ENCODE measurements at places on chromosomes 5 and 9.

GRCh38 chr5:83050723-83051340 is 26.4 kb downstream of the TMEM167A start:
- DNase-seq, result no peak

- peak; percentile 45 for DNase-seq
These were observed 15.2 kb downstream of the RNF180 start for GRCh38 chr5:64180661-64181343.

- DNase-seq, result peak; percentile 76
These were observed 163.2 kb downstream of the RFK start for GRCh38 chr9:76231001-76231400.

- DNase-seq, result no peak
These were observed 1085.6 kb upstream of the WWC1 start for GRCh38 chr5:167205881-167206280.

DNA sequence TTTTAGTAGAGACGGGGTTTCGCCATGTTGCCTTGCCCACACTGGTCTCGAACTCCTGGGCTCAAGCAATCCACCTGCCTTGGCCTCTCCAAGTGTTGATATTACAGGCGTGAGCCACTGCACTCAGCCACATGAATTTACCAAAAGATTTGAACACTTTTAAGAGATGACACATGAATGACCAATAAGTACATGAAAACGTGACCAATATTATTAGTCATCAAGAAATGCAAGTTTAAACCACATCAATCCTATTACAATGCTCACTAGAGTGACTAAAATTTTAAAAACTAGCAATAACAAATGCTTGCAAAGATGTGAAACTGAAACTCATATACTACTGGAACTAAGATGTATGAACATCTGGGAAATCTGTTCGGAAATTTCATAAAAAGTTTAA is 54.3 kb downstream of the NR6A1 start:
- peak; percentile 56 for DNase-seq

- no peak for DNase-seq
These were observed 37.5 kb downstream of the NAA35 start for GRCh38 chr9:85978496-85978895.

GRCh38 chr9:131394464-131395156 is 724 bp downstream of the PRRC2B start:
- DNase-seq, result peak; percentile 33

DNA sequence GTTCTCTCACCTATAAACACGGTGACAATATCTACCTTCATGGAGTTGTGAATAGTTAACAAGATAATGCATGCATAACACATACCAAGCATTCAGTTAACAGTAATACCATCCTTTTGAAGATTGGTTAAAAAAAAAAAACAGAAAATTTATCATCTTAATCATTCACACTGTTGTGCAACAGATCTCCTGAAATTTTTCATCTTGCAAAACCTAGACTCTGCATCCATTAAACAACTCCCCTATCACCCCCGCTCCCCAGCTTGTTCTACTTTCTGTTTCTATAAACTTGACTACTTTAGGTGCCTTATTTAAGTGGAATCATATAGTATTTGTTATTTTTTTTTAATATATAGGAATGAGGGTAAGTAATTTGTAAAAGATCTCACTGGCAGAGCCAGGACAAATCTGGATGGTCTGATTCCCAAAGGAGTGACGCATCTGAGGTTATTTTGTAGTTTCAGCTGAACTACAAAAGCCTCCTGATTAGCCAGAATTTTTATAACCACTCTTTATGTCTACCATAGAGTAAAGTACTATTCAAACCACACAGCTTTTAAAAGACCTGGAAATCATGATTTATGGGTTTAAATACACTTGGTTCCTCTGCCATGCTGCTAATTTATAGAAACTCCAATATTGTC is 93.0 kb downstream of the FANCC start:
- peak; percentile 13 for DNase-seq

GRCh38 chr5:164202338-164202737 is 696.9 kb downstream of the MAT2B start:
- no peak for DNase-seq

DNA sequence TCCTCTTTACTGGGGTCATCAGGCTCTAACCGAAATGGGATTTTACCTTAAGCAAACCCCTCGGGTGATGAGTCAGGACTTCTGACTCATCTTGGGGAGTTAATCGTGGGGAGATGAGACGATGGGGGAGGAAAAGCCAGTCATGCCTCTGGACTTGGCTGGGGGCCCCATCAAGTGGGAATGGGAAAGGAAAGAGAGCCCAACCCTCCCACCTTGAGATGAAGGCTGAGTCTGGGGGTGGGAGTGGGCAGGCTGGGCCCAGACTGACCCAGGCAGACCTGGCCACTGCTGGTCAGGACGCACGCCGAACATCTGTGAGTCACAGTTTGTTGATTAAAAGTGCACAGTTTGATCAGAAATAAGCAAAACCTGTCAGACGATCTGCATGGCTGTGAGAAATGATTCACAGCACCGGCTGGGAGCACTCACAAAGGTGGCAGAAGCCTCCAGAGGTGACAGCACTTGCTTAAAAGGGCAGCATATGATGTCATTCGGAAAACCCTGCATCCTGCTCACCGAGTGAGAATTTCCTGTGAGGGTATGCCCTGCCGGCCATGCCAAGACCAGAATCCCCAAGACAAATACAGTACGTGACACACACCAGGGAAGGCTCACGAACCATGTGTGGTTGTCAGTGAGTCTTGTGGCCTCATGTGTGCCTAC is 50.0 kb upstream of the SLC25A51 start:
- peak; percentile 100 for DNase-seq

GRCh38 chr5:141873933-141874261 is 4.3 kb downstream of the PCDH1 start:
- DNase-seq, result no peak

- no peak for DNase-seq
These were observed 249.6 kb downstream of the FANCC start for GRCh38 chr9:95067897-95068296.

- DNase-seq, result peak; percentile 82
These were observed 332.3 kb downstream of the CWC27 start for GRCh38 chr5:65100911-65101631.

GRCh38 chr5:153461341-153461740 is 29.1 kb upstream of the GRIA1 start:
- DNase-seq, result no peak

GRCh38 chr9:71403106-71403505 is 281.7 kb upstream of the TRPM3 start:
- no peak for DNase-seq

GRCh38 chr9:25519286-25519685 is 159.0 kb downstream of the TUSC1 start:
- peak; percentile 5 for DNase-seq

GRCh38 chr5:132458651-132459030 is 31.9 kb downstream of the IRF1 start:
- peak; percentile 88 for DNase-seq

DNA sequence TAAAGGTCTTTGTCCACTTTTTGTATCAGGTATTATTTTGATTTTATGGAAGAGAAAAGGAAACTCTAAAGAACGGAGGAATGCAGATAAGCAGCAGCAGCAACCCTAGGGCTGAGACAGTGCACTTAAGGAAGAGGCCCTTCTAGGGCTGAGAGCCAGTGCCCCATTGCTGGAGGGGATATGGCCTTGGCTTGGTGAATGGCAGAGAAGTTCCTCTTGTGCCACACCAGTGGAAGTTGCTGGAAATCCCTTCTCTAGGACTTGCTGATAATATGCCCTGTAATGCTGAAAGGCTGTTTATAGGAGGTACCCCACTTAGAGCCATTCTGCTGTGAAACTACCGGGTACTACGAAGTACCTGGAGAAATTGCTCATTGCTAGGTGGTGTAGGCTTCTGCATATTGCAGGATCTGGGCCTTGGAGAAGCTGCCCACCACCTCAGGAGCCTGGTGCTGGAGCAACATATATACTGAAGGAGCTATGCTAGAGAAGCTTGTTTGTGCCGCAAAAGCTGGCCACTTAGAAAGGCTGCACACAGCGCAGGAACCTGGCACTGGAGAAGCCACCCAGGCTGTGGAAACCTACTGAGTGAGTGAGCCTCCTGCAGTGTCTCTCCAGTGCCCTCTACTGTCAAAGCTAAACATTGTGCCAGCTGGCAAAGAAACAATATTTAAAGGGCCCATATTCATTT is 9.6 kb upstream of the UBTD2 start:
- peak; percentile 76 for DNase-seq
